ENCODE measurements at places on chromosomes 2 and 18.
A peak's percentile ranks its signal among the peaks of the same experiment; 100 is the strongest.

GRCh38 chr2:206189691-206190090 lies 30.0 kb downstream of the EEF1B2 start:
- no peak overlapping the region for H3K4me3 ChIP-seq
- no peak overlapping the region for H3K27ac ChIP-seq
- H3K4me1 ChIP-seq: no peaks in the 10 kb centered on the region
- no peaks in the 10 kb centered on the region for H3K36me3 ChIP-seq
- no peak for DNase-seq

DNA sequence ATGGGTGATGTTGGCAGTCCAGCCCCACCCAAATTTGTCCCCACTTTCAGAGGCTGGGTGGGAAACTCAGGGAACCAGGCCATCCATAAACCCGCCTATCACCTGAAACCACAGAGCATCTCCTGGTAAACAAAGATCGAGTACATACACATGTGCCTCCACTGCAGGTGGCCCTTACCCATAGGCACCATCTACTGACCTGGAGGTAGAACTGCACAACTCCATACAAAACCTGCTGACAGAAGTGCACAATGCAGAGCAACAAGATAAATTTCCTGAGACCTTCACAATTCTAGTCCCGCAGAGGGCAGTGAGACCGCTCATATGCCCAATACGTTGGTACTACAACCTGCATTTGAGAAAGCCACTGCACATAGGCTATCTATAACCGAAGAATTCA lies 856.3 kb downstream of the SUCLG1 start:
- no peak for DNase-seq
- no peaks in the 10 kb centered on the region for H3K4me1 ChIP-seq
- no peaks in the 10 kb centered on the region for H3K36me3 ChIP-seq
- no peaks in the 10 kb centered on the region for H3K27me3 ChIP-seq
- H3K27ac ChIP-seq: no peak overlapping the region
- H3K4me3 ChIP-seq: no peak overlapping the region

GRCh38 chr2:223306371-223306770 lies 254.4 kb downstream of the KCNE4 start:
- no peaks in the 10 kb centered on the region for H3K36me3 ChIP-seq
- no peak overlapping the region for H3K27ac ChIP-seq
- DNase-seq: peak; percentile 36
- no peaks in the 10 kb centered on the region for H3K4me1 ChIP-seq
- H3K4me3 ChIP-seq: no peak overlapping the region

DNA sequence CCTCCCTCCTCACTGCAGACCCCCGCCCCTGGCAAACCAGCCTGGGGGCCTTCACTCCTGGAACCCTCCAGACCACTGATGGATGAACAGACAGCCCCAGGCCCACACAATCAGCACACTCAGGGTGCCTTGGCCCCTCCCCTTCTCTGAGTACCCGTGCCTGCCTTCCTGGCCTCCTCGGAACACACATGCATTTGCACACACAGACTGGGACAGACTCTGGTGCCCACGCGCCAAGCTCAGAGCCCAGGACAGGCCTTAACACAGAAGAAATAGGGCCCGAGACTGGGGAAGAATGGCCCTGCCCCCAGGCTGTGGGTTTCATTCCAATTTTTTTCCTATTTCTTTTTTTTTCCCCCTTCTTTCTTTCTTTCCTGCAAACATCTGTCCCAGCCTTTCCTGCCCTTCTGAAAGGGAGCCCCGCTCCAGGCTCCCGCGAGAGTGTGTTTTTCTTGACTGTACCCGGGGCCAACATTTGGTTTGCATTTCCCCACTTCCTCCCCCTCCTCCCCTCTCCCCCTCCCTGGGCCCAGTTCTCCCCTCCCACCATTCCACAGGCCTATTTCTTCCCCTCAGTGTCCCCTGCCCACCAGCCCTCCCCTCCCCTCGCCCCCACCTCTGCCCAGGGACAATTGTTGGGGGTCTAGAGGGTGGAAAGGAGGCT lies 618 bp upstream of the TNS1 start:
- H3K4me3 ChIP-seq: no peak overlapping the region
- H3K36me3 ChIP-seq: no peaks in the 10 kb centered on the region
- no peaks in the 10 kb centered on the region for H3K27me3 ChIP-seq
- no peak overlapping the region for H3K27ac ChIP-seq

DNA sequence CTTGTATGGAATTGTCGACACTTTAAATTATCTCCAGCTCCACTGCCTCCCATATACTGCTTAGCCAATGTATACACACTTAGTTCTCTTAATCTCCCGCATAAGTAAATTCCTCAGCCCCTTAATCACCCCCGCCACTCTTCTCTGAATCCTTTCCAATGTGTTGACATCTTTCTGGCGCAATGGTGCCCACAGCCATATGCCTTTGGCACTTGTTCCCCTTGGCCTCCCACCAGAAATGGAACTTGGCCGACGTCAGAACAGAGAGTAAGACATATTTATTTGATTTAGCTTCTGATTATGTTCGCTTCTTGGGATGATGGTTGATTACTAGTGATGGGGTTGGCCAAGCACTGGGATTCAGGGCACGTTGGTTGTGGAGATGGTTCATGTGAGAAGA lies 1089.3 kb upstream of the CELF4 start:
- H3K27me3 ChIP-seq: no peaks in the 10 kb centered on the region
- H3K4me3 ChIP-seq: no peak overlapping the region
- no peaks in the 10 kb centered on the region for H3K36me3 ChIP-seq
- H3K27ac ChIP-seq: no peak overlapping the region

DNA sequence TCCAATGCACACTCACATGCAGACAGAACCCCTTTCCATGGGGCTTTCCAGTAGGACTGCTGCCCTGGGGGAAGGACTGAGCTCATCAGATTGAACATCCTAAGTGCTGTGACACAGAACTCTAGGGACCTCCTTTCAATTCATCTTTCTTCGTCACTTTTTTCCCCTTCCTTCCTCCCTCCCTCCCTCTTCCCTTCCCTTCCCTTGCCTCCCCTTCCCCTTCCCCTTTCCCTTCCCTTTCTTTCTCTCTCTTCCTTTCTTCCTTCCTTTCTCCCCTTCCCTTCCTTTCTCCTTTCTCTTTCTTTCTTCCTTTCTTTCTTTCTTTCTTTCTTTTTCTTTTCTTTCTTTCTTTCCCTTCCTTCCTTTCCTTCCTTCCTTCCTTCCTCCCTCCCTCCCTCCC lies 39.6 kb upstream of the GATA6 start:
- H3K27me3 ChIP-seq: no peaks in the 10 kb centered on the region
- no peaks in the 10 kb centered on the region for H3K36me3 ChIP-seq
- H3K4me3 ChIP-seq: no peak overlapping the region
- no peak for DNase-seq
- H3K27ac ChIP-seq: no peak overlapping the region
- H3K4me1 ChIP-seq: peaks cover 22% of the 10 kb centered on the region

DNA sequence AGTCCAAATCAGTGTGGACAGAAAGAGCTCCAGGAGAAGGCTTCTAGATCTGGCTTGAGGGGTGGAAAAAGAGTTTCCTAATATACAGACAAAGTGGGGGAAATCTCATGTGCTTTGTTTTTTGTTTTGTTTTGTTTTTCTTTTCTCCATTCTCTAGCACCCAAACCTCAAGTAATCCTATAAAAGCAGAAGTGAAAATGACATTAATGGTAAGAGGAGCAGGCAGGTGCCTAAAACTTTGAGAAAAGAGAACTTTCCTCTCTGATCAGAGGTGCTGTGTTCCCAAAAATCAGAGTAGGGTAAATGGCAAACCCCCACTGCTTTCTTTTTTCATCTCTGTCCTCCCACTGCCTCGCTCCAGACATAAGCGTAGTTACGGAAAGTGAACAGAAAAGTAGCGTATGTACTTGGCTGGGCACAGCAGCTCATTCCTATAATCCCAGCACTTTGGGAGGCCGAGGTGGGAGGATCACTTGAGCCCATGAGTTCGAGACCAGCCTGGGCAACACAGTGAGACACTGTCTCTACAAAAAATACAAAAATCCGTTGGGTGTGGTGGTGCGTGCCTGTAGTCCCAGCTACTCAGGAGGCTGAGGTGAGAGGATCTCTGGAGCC lies 77.8 kb downstream of the FAM161A start:
- no peaks in the 10 kb centered on the region for H3K27me3 ChIP-seq
- DNase-seq: no peak
- no peaks in the 10 kb centered on the region for H3K36me3 ChIP-seq
- no peak overlapping the region for H3K4me3 ChIP-seq

DNA sequence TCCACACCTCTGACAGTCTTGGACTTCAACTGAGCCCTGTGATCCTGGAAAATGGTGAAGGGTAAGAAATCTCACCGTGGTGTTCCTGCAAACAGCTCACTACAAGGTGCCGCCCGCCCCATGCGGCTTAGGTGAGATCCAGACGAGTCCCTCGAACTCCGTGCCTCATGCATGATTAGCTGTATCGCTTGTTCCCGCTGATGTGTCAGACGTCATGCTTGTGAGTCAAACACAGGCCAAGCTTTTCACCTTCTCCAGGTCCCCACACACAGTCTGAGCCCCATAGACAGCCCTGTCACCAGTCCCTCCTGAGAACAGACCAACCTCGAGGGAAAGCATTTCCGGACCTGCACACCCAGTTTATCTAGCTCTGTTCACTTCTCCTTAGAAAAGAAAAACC lies 740.5 kb downstream of the GALR1 start:
- H3K4me3 ChIP-seq: no peak overlapping the region
- H3K36me3 ChIP-seq: no peaks in the 10 kb centered on the region
- DNase-seq: no peak
- no peaks in the 10 kb centered on the region for H3K4me1 ChIP-seq
- H3K27ac ChIP-seq: no peak overlapping the region

- H3K27ac ChIP-seq: no peak overlapping the region
- no peaks in the 10 kb centered on the region for H3K27me3 ChIP-seq
- H3K4me1 ChIP-seq: no peaks in the 10 kb centered on the region
- no peak overlapping the region for H3K4me3 ChIP-seq
These were observed 381.0 kb downstream of the MEIS1 start for GRCh38 chr2:66815886-66816285.

DNA sequence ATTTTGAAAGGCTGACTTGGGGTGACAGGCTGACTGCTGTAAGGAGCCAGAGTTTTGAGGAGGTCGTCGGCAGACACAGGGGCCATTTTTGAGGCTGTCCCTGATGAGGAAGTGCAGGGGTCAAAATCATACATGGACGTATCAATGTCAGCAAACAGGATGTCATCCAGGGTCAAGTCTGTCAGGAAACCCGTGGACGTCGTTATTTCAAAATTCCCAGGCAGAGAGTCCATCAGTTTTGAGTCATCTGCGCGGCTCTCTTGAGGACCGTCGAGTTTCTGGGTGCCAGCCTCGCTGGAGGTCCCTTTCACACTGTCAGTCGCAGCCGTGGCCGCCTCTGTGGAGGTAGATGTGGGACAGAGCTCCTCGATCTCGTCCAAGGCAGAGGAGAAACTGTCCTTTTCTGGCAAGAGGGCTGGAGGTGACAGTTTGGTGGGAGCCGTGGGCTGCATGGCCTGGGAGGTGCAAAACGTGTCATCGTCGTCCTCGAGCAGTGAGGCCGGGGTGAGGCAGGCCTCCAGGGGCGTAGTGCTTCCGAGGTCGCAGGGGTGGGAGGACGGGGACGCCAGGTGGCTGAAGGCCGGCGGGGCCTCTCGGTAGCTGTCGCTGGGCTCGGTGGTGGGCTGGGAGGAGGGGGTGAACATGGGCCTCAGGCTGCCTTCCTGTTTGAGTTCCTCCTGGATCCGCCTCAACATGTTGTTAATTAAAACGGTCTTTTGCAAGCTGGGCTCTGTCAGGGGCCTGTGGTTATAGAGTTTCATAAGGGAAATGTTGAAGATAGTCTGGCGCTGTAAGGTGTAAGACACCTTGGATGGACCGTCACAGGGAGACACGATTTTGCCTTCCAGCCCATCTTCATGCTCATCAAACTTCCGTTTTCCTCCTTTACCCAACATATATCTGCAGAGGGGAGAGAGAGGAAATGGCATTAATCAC lies 17.5 kb downstream of the SERTAD2 start:
- H3K27ac ChIP-seq: no peak overlapping the region
- peaks cover 7% of the 10 kb centered on the region for H3K36me3 ChIP-seq
- no peaks in the 10 kb centered on the region for H3K27me3 ChIP-seq
- no peak overlapping the region for H3K4me3 ChIP-seq
- DNase-seq: no peak
- peaks cover 7% of the 10 kb centered on the region for H3K4me1 ChIP-seq

- no peak for DNase-seq
- no peak overlapping the region for H3K4me3 ChIP-seq
- H3K36me3 ChIP-seq: no peaks in the 10 kb centered on the region
- no peaks in the 10 kb centered on the region for H3K27me3 ChIP-seq
- H3K27ac ChIP-seq: no peak overlapping the region
These were observed 25.6 kb downstream of the ANKMY1 start for GRCh38 chr2:240532031-240532775.

GRCh38 chr2:1156531-1156930 lies 205.9 kb downstream of the SNTG2 start:
- H3K27me3 ChIP-seq: no peaks in the 10 kb centered on the region
- no peaks in the 10 kb centered on the region for H3K36me3 ChIP-seq
- H3K27ac ChIP-seq: no peak overlapping the region
- DNase-seq: no peak
- no peak overlapping the region for H3K4me3 ChIP-seq

DNA sequence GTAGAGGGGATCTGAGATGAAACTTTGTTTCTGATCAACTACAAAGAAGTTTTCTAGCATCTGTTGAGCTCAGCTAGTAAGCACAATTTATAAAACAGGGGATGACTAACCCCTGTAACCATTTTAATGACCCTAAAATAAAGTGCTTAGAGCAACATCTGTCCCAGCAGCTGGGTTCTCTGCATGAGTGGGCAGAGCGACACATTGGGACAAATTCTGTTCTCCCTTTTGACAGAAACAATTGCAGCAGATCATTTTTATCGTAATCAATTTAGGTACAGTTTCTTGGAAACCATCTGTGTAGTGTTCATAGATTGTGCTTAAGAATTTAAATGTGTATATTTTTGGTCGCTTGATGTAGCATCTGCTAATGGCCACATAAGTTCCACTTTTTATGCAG lies 678.0 kb downstream of the RNF144A start:
- H3K27ac ChIP-seq: no peak overlapping the region
- H3K4me1 ChIP-seq: no peaks in the 10 kb centered on the region
- H3K36me3 ChIP-seq: no peaks in the 10 kb centered on the region
- H3K4me3 ChIP-seq: no peak overlapping the region

- no peaks in the 10 kb centered on the region for H3K36me3 ChIP-seq
- DNase-seq: no peak
- H3K27me3 ChIP-seq: no peaks in the 10 kb centered on the region
- H3K27ac ChIP-seq: no peak overlapping the region
- H3K4me1 ChIP-seq: peaks cover 21% of the 10 kb centered on the region
These were observed 35.4 kb downstream of the INPP4A start for GRCh38 chr2:98479959-98480524.

- no peak for DNase-seq
- H3K36me3 ChIP-seq: no peaks in the 10 kb centered on the region
- H3K4me3 ChIP-seq: no peak overlapping the region
- H3K4me1 ChIP-seq: no peaks in the 10 kb centered on the region
- no peak overlapping the region for H3K27ac ChIP-seq
- no peaks in the 10 kb centered on the region for H3K27me3 ChIP-seq
These were observed 114.4 kb upstream of the CHRNA1 start for GRCh38 chr2:174878537-174879147.

GRCh38 chr18:54952026-54952425 lies 7.2 kb downstream of the CCDC68 start:
- no peak for DNase-seq
- no peak overlapping the region for H3K4me3 ChIP-seq
- no peak overlapping the region for H3K27ac ChIP-seq
- H3K27me3 ChIP-seq: no peaks in the 10 kb centered on the region
- H3K4me1 ChIP-seq: peaks cover 3% of the 10 kb centered on the region
- H3K36me3 ChIP-seq: no peaks in the 10 kb centered on the region

Data from Caco-2 (cell line).